ENCODE measurements at places on chromosomes 6 and 20.

GRCh38 chr6:158762787-158763433 is 56.3 kb downstream of the EZR start:
- no peak for DNase-seq

DNA sequence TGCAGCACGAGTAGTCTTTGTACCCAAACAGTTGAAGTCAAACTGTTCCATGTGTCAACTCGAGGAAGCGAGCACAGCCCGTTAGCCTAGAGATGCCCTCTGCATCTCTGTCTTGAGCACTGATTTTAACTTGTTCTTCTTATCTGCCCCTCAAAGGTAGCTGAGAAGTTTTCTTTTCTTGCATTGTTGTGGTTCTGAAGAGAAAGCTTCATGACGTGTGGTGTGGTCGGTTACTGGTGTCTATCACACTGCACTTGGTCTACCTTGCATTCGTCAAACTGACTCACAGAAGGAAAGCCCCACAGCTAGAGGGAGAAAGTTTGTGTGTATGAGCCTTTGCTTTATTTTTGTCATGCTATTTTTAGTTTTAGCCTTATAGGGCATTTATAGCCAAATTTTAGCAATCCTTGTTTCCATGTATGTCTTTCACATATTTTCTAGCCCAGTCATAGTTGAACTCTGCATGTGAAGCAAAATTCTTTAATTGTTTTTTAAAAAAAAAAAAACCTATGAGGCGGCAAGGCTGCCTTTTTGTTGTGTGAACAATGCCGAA is 115.1 kb downstream of the JAG1 start:
- DNase-seq, result no peak

- no peak for DNase-seq
Observed at GRCh38 chr20:10329387-10330005, 104.5 kb downstream of the MKKS start.

- no peak for DNase-seq
Observed at GRCh38 chr6:9484686-9485085, 930.2 kb downstream of the TFAP2A start.

- DNase-seq, result no peak
Observed at GRCh38 chr20:21804802-21805201, 99.3 kb downstream of the PAX1 start.

GRCh38 chr6:52992980-52993920 is 1.8 kb downstream of the GSTA4 start:
- DNase-seq, result no peak

DNA sequence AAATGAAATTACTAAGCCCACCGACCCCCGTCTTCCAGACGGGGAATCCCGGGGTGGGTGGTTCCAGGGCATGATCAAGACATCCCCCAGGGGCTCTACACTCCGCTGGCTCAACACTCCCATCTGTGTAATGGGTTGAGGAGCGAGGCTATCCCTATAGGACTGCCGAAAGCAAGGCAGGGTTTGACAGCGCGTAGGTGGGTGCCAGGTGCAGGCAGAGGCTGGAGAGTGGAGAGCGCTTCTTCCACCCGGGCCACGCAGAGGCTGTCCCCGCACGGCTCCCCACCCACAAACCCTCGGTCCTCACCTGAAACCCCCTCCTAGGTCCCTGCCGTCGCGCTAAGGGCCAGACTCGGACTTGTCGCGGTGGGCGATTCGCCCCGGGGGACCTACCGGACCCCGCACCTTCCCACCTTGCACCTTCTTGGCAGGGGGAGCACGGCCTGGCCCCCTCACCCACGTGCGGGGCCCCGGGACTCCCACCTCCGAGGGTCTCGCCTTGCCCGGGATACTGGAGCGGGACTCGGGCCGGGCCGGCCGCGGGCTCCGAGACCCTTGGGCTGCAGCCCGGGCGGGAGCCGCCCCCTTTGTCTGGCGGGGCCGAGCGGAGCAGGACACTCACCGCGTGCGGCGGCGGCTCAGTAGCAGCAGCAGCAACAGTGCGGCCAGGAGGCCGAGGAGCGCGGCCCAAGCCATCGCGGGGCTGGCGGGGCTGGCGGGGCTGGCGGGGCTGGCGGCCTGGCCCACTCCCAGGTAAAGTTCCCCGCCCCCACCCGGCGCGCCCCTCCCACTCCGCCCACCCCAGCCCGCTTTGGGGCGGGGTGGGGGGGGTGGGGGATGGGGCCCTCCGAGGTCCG is at the start of gene PTGIS:
PTGIS (minus strand) TSS at position 717 of the 857 bp plus-strand sequence; CDS start at position 696, 21 bp downstream.
- DNase-seq, result no peak

- DNase-seq, result no peak
Observed at GRCh38 chr6:1703923-1704322, 94.2 kb downstream of the FOXC1 start.

DNA sequence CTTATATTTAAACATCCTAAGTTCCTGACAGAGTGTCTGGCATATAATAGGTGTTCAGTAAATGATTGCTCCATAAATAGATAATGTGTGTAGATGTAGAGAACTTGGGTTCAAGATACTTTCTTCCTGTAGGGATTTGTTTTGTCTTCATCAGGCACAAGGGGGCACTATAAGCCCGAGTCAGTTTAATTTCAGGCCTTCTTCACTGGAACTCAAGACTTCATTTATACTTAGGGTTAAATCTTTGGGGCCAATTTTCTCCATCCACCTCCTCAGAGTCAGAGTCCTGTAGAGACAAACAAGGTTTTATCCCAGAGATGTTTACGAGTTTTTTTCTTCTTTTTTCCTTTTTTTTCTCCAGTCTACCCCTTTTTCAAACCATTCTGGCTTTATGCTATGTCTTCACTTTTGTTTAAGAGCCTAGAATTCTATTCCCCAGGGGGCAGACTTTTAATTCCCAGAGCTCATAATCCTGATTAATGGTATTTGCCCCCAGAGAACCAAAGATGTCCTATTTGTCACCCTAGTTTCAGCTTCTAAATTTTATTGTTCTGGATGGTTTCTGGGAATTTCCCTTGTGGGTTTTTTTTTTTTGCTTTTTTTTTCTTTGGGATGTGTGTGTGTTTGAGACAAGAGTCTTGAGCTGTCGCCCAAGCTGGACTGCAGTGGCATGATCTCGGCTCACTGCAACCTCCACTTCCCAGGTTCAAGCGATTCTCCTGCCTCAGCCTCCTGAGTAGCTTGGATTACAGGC is 88.4 kb downstream of the HFE start:
- DNase-seq, result no peak

All from activated CD8-positive, alpha-beta memory T cell treated with anti-CD3 and anti-CD28 coated beads for 1 hour (primary cell).